ENCODE measurements at places on chromosomes 13 and 19.

DNA sequence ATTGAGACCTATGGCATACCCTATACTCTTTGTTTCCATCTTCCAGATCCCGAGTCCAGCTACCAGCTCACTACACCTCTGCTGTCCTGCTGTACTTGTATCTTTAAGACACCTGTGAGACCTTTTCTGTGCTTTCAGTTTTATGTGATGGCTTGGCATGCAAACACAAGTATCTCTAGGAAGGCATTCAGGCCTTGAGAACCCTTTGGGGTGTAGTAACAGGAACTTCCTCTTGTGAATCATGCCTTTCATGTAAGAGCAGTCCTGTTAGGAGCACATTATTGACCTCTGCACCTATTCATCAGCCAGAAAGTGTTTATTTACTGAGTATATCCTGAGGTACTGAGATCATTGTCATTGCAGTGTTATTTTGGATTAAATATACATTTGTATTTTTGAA is 87.0 kb upstream of the HTR2A start:
- no peak for DNase-seq

GRCh38 chr19:14563989-14564651 is 7.7 kb downstream of the NDUFB7 start:
- no peak for DNase-seq

GRCh38 chr13:35917252-35917941 is 213.8 kb downstream of the DCLK1 start:
- peak; percentile 75 for DNase-seq

DNA sequence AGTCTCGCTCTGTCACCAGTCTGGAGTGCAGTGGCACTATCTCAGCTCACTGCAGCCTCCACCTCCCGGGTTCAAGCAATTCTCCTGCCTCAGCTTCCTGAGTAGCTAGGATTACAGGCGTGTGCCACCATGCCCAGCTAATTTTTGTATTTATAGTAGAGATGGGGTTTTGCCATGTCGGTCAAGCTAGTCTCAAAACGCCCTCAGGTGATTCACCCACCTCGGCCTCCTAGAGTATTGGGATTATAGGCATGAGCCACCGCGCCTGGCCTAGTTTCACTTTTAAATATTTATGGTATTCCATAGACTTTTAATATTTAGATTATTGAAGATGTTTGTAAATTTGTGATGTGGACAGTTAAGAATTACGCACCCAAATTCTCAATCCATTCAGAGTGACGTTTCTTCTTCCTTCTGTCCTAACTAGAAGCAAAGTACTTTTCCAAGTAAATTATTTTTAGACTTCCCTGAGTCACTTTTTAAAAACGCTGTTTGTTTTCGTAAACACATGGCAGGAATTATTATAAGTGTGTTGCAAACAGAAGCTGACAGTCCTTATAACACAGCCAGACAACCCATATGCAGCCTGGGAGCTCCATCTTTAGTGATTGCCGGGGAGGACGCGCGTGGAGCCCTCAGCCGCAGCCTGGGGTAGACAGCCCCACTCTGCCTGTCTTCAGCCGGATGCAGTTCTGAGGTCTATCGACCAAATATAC is 131.7 kb downstream of the ATP11A start:
- no peak for DNase-seq

DNA sequence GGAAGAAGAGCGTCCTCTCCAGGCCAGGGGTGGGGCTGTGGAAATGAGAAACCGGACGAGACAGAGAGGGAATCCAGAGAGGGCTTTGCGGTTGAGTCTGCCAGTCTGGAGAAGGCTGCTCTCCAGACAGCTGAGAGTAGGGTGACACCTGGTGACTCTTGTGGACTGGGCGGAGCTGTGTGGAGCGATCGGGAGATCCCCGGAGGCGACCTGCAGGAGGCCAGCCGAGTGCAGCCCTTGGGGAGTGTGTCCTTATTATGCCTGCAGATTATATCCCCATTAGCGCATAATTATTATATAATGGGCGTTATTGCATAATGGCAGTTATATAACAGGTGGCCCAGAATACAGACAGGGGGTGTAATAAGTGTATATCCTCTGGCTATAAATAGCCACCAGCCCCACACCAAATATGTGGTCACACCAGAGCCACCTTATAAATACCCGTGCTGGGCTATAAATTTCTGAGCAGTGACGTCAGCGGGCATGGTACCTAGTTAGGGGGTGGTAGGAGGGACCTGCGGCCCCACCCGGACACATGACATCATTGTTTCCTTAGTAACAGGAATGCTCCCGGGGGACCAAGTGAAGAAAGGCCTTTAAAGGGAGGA is 41.2 kb downstream of the NFIX start:
- DNase-seq: peak; percentile 76

DNA sequence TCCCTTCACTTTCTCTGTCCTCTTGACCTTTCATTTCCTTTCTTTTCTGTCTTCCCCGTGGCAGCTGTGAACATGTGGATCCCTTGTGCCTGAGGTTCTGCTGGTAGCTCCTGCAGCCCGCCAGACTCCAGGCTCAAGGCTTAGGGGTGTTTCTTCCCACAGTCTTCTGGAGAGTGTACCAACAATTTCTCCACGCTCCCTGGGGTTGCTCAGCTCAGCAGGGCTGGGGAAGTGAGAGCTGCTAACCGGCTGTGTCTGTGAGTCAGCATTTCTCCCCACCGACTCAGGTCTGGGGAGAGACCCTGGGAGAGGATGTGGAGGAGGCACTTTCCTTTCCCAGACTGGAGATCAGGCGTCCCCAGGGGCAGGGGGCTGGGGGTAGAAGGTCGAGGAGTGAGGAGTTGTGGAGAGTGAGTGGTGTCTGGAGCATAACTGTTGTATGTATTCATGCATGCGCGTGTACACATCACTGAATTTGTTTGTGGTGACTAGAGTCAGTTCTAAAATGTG is 193.6 kb downstream of the KCNRG start:
- peak; percentile 88 for DNase-seq

DNA sequence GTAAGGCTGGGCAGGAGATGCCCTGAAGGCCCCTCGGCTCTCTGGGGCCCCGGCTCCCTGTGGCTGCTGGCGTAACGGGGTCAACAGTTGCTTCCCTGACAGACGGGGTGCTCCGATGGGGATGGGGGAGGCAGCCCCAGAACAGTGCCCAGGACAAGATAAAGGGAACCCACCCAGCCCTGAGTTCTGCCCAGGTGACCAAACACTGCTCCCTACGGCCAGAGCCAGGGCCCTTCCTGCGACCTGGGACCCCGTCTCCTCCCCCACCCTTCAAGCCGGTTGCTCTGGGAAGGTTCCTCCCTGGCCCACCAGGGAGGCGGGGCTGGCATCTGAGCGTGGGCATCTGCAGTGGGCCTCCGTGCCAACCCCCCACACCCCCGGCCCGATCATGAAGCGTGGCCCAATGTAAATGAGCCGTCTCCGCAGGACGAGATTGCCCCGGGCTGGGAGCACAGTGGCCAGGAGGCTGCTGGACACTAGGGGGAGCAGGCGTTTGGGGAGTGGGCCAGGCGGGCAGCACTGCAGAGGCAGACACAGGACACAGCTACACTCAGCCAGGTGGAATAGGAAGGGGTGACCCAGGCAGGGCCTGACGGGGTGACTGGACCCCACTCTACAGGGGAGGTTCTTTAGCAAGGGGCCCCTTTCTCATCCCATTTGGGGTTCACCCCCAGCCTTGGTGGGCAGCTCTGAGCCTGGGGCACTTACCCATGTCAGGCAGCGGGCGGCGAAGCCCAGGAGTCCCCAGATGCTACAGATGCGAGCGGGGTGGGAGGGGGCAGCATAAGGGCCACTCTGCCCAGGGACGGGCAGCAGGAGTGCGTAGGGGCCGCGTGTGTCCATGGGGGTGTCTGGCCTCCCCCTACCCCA is 1.2 kb upstream of the NKPD1 start:
- DNase-seq: peak; percentile 80

DNA sequence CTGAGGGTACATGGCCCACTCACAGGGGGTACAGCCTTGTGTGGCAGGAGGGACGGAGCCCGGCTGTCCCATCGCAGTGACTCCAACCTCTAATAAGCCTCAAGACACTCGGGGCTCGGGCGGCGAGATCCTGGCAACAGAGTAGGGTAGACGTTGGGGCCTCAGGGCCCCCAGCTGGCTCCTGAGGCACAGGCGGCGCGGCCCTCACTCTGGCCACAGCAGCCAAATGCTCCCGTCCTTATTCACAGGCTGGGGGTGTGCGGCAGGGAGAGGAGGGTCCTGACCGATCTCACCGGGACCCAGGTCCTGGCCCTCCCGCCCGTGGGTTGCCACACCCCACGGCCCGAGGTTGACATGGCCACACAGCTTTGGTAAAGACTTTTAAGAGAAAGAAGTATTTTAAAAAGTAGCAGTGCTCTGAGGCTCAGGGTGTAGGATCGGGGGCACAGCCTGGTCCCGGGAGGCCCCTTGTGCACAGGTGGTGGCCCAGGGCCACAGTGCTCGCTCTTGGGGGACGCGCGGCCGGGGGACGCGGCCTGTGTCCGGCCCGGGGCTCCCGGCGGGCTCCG is 7.6 kb downstream of the SLC39A3 start:
- no peak for DNase-seq

DNA sequence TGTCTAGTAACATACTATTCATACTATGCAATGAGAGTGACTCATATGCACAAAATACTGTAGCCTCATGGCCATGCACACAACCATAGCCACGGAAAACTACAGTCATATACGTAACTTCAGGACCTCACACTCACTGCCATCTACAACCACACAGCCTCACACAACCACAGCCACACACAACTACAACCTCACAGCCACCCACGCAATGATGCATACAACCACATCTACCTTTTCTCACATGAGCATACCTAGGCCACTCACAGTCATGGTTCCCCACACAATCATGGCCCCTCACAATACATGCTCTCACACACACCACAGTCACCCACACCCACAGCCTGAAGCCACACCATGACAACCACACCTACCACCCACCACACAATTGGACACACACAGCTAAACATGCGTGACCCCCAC is 8.7 kb upstream of the TNFSF14 start:
- no peak for DNase-seq

DNA sequence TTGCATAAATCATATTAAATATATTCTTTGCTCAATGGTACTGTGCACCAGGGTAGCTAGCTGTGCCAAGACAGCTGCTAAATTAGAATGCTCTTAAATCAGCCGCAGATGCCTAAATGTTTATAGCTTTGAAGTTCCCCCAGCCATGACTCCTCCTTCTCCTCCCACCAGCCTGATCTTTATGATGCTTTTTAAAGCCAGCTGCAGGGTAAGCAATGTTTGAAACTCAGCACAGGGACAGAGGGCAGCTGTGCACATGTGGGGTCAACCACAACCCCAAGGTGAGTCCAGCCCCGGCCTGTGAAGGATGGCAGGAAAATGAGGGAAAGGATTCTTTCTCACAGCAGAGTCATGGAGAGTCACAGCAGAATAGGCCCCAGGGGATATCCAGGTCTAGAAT is 635.7 kb downstream of the UQCRFS1 start:
- no peak for DNase-seq

GRCh38 chr19:19217099-19217498 is 5.3 kb downstream of the NCAN start:
- no peak for DNase-seq

GRCh38 chr13:98174307-98174706 is 2.8 kb downstream of the RNF113B start:
- DNase-seq: peak; percentile 40

GRCh38 chr19:15161028-15161984 is 39.5 kb downstream of the NOTCH3 start:
- no peak for DNase-seq

DNA sequence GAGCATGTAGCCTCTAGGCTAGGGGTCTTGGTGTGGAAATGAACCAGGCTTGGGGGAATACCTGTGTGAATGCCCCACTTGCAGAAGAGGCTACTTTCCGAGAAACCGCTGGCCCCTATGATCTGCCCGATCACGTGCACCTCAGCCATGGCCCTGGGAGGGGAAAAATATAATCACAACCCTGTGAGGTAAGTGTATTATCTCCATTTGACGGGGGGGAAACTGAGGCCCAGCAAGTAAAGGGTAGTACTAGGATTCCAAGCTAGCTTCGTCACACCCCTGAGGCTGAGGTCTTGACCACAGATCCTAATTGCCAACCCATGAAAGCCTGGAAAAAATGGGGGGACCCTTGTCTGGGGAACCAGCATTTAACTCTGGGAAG is 587 bp downstream of the B9D2 start:
- no peak for DNase-seq

DNA sequence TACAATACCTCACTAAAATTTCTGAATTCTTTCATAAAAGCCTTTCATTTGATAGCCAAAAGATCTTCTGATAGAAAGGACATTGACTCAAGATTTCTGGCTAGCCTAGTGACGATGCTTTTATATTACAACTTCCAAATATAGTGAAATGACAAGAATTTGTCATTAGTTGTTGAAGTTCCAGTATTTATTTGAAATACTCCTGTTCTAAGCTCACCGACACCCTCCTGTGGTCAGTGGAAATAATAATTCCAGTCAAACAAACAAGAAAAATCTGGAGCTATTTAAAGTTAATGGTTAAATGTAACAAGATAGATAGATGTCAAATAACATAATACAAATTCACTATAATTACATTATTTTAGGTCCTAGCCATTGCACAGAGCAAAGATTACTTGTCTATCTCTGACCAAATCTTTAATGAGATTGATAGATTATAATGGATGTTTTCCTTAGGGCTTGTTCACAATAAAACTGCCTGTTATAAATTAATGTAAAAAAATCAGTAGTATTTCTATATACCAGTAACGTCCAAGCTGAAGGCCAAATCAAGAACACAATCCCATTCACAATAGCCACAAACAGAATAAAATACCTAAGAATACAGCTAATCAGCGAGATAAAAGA is 195.5 kb downstream of the RGCC start:
- peak; percentile 72 for DNase-seq

DNA sequence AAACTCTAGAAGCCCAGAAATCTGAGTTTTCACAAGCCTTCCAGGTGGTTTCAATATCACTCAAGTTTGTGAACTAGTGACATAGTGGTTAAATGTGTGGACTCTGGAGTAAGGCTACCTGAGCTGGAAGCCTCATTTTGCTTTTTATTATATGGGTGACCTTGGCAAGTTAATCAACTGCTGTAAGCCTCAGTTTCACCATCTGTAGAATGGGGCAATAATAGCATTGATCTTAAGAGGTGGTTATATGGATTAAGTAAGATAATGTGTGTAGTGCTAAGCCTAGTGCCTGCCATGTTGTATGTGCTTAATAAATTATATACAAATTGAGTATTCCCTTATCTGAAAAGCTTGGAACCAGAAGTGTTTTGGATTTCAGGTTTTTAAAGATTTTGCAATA is 65.5 kb upstream of the SIAH3 start:
- DNase-seq: no peak

GRCh38 chr13:21546372-21546771 is 57.6 kb downstream of the MICU2 start:
- no peak for DNase-seq

DNA sequence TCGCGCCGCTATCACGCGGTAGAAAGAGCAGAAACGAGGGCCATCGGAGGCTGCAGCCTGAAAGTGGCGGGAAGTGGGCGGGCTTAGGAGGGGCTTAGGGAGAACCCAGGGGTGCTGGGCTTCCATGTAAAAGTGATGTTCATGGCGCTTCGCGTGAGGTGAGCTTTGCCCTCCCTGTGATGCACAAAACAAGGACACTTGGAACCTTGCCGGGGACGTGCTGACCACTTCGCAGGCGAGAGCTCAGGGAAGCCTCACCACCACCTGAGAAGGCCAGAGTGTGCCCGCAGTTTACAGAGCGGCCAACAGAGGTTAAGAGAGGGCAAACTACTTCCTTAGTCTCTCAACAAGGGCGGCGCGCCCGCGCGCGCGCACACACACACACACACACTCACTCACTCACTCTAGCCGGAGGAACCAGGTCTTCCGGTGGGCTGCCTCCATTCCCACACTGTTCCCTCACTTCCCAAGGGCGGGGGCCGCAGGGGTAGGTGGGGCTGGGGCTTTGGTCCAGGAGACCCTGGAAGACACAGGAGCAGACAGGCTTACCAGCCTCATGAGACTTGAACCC is 651 bp downstream of the GAPDHS start:
- DNase-seq: peak; percentile 26
